ENCODE measurements at places on chromosomes 3 and 15.
A peak's percentile ranks its signal among the peaks of the same experiment; 100 is the strongest.

- no peak for DNase-seq
These were observed 6.7 kb downstream of the CISH start for GRCh38 chr3:50604628-50605588.

- no peak for DNase-seq
These were observed 35.9 kb upstream of the ZBTB38 start for GRCh38 chr3:141332416-141332815.

GRCh38 chr3:103906304-103906703 is 1460.4 kb upstream of the ALCAM start:
- no peak for DNase-seq

DNA sequence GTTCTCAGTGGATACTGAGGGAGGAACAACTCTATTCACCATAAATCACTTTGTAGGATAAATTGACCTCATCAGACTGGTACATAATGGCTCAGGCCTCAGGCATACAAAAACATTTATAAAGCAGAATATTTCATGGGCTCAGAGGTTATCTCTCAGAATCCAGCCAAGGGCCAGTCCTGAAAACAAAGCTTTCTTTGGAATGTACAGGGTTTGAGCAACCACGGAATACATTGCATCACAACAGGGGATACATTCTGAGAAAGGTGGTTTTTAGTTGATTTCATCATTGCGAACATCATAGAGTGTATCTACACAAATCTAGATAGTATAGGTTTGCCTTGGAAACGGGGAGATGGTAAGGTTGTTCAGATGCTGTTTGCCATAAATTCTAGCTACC is 33.4 kb upstream of the CTDSPL2 start:
- DNase-seq = no peak

- DNase-seq = no peak
These were observed 443.0 kb upstream of the ADAMTS9 start for GRCh38 chr3:65130782-65131181.

- DNase-seq = no peak
These were observed 403.2 kb downstream of the PTPRG start for GRCh38 chr3:61964566-61964965.

GRCh38 chr3:153163393-153163724 is 1.3 kb downstream of the RAP2B start:
- DNase-seq = no peak

DNA sequence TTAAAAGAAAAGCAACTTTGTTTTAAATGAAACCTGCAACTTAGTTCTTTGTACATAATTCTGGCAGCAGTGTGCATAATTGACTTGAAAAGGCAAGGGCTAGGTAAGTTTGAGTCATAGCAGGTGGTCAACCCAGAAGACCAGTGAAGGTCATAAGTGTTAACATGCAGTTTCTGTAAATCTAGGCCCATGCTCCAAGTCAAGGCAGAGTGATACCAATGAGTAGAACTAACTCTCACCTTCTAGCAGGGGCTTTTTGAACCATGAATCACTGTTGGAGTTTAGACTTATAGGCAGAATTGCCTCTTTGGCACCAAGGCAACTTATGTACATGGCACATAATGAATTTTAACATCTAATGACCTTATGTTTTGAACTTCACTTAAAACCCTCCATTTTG is 29.5 kb upstream of the IL20RB start:
- no peak for DNase-seq

- no peak for DNase-seq
These were observed 249.6 kb upstream of the COL8A1 start for GRCh38 chr3:99388780-99389179.

GRCh38 chr3:129602730-129603560 is 3.5 kb downstream of the PLXND1 start:
- DNase-seq = peak; percentile 79

All from hindlimb muscle (tissue), 1 donor.